ENCODE measurements at places on chromosomes 13 and 19.

DNA sequence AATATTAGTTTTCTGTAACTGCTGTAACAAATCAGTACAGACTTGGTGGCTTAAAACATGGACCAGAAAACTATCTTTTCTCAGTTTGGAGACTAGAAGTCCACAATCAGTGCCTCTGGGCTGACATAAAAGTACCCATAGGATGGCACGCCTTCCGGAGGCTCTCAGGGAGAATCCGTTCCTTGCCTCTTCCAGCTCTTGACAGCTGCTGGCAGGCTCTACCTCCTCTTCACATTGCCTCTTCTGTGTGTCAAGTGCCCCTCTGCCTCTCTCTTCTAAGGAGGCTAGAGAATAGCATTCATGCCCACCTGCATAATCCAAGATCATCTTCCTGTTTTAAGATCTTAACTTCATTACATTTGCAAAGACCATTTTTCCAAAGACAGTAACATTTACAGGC lies 1194.2 kb downstream of the EFNB2 start:
- DNase-seq, result no peak

DNA sequence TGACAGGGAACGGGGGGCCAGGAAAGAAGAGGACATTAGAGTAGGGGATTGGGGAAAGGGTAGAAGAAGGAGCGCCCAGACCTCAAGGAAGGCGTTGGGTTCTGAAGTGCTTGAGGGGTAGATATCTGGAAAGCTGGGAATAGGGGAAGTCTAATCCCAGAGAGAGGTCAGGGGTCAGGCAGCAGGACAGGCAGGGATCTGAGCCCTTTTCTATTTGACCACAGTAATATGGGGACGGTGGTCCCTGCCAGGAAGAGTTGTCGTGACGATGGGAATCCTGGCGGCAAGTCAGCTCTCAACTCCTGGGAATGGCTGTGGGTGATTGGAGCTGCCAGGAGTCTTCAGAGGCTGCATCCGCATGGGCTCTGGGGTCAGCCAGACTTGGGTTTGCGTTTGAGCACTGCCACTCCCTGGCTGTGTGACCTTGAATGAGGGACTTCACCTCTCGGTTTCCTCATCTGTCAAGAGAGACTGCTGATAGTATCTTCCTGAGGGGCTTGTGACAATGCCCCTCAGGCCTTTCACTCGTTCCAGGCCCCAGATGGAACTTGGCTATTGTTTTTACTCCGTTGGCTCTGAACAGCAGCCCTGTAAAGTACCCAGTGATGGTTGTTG lies 1.3 kb downstream of the AP2A1 start:
- DNase-seq, result no peak

GRCh38 chr19:8504919-8505318 lies 2.5 kb upstream of the PRAM1 start:
- DNase-seq, result no peak

DNA sequence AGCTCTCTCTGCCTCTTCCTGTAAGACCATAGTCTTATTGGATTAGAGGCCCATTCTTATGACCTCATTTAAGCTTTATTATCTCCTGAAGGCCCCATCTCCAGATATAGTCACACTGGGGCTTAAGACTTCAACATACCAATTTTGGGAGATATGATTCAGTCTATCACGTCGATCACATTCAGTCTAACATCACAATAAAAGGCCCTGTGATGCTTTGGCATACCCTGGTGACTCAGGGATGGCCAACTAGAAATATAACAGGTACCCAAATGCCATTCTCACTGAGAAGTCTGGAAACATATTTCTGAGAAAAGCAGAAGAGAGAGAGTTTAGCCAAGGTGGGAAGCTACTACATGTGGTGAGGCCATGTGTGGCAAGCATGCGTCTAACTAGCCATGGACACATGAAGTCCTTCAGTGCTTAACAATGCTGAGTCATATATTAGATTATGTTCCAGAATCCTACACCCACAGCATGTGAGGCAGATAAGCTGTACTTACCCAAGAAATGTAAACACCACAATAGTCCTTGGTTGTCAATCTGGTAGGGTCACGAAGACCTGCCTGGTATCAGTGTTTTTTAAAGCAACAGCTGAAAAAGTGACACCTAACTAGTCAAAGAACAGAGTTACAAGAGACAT lies 485.1 kb downstream of the FOXO1 start:
- DNase-seq, result no peak

GRCh38 chr13:102945324-102945815 lies 99.5 kb downstream of the ERCC5 start:
- DNase-seq, result no peak

GRCh38 chr13:79541426-79542049 lies 60.6 kb downstream of the NDFIP2 start:
- DNase-seq, result no peak

GRCh38 chr13:64817691-64818090 lies 2412.4 kb downstream of the PCDH9 start:
- DNase-seq, result no peak

- no peak for DNase-seq
Measured at GRCh38 chr13:113457510-113457909, 4.2 kb upstream of the ADPRHL1 start.

DNA sequence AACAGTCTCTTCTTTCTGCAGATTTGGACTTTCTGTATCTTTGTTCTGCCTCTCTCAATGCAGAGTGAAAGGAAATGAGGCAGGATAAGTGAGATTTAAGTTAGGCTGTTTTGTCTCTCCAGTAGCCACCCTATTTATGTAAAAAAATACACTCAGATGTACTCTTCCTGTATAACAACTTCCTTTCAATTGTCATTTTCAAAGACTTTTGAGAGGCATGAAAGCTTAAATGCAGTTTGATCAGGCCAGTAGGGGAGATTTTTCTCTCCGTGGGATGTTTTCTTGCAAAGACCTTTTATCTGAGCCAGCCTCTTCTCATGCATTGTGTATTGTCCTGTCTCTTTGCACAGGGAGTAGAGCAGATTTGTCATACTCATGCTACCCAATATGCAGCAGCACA lies 166.8 kb downstream of the SLITRK5 start:
- DNase-seq, result no peak

DNA sequence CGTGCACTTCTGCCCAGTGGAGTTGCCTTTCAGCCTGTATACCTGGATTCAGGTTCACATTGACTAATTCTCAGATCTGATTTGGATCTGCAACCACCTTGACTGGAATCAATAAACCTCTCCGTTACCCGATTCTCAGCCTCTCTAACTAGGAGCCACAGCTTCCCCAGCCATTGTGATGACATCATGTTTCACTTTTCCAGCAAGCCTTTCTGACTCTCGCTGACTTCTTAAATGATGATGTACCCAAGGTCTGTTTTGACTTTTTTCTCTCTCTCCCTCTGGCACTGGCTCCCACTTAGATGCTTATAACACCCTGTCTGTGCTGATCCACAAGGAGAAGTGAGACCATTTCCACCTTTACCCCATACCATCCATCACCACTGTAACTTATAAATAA lies 13.5 kb upstream of the FAM124A start:
- no peak for DNase-seq
